GM12892 (cell line): ENCODE measurements at places on chromosomes 4 and X.
A peak's percentile ranks its signal among the peaks of the same experiment; 100 is the strongest.

GRCh38 chr4:57109411-57109846 lies 756 bp downstream of the IGFBP7 start:
- no peak for DNase-seq

DNA sequence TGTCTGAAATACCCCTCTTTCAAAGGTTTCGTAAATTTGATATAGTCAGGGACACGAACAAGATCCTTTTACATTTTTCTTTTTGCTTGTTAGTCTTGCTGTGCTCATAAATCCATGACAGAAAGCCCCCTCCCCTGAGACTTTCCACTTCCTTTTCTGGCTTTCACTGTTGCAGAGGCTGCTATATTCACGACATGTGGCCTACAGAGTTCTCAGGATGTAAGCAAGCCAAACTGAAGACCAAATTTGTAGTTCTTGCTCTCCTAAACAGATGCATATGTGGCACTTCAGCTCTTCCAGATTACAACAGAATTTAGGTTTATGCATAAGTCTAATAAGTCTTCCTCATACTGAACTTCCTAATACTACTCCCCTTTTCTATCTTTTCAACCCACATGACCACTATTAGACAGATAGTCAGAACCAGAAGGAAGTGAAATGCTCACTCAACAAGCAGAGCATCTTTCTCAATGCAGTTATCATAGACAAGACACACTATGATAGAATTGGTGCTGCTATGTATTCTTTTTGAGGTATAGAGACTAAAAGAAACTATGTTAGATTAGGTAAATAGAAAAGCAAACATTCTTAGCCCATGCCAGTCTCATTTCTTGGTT lies 15.0 kb downstream of the BTK start:
- no peak for DNase-seq

DNA sequence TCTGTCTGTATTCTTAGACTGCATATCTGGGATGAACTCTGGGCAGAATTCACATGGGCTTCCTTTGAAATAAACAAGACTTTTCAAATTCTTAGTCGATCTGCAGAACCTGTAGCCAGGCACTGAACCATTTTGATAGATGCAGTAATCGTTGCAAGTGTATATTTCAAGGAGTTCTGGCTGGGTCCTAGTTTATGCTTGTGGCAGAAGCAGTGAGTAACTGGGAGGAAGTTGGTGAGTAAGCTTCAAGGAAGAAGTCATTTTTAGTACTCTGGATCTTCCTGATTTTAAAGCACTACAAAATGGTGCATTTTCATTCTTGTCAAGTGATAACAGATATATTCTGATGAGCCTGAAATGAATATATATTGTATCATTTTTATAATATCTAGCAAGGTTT lies 9.5 kb downstream of the HPRT1 start:
- no peak for DNase-seq

DNA sequence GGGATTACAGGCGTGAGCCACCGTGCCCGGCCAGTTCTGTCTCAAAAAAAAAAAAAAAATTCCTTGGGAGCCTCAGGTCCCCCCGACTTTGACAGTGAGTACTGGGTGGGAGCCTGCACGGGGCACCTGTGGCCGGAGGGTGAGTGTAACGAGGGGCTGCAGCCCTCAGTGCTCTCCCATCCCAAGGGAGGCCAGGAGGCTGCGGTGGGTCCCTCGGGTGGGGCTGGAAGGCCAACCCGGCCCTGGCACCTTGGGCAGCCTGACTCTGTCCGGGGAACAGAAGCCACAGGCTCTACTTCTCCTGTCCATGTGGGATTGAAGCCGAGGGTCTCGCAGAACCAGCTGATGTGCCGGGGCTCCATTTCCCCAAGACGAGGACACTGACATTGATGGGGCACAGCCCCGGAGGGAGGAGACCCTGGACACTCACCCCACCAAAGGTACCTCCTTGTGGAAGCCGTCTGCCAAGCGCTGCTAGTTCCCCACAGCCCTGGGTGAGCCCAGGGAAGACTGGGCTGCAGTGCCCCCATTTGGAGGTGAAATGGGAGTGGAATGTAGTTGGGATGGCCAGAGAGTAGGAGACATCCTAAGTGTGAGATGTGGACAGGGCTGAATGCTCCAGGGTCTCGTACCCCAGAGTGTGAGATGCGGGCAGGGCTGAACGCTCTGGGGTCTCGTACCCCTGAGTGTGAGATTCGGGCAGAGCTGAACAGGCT lies 2.3 kb upstream of the SLC26A1 start:
- DNase-seq = no peak

GRCh38 chr4:110970642-110971041 lies 347.8 kb upstream of the PITX2 start:
- DNase-seq = no peak

DNA sequence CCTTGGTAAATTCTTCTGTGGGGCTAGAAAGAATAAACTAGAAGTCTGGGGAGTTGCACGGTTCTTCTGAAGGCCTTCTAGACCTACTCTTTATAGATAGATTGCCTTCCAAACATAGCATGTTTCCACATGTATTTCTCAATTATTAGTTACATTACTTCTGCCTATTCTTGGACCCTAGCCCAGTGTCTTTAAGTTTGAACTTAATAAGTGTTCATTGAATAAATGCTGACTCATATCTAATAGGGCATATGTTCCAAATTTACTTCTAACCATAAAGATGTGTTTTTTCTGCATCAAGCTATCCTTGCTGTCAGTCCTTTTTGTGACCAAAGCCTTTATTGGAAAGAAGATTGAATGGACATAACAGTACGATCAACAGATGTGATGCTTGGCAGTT lies 503.6 kb upstream of the ZFP42 start:
- no peak for DNase-seq

DNA sequence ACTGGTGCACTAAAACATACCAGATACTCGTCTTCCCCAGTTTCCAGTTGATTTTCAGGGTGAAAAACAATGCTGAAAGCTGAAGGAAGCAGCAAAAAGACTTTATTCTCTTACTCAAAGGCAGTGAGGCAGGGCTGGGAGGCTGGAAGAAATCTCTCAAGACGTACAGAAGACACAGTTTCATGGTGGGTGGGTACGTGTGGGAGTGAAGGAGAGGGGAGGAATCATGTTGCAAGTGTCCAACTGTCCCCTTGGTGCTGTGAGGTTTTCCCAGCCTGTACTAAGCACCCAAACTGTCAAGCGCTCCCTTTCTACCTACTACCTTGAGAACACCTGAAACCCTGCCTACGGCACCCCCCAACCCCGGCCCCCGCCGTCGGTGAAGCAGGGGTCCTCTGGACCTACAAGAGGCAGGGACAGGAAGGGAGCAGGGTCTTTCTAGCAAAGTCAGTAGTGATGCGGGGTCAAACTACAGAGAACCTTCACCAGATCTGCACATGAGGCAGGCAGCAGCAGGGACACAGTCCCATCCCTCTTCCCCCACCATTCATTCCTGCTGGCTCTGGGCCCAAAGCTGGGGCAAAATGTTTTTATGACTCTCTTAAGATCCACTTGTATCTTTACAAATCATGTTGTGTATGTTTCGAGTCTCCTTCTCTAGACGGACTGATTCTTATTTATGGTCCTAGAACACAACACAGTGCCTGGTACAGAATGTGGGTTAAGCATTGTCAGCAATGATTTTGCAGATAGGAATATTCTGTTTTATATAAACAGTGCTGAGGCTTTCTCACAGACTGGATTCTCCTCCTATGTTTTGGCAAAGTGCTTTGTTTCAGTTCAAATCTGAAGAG lies 2.4 kb upstream of the SETD7 start:
- DNase-seq = no peak

GRCh38 chr4:1317177-1318045 lies 27.7 kb downstream of the MAEA start:
- no peak for DNase-seq

DNA sequence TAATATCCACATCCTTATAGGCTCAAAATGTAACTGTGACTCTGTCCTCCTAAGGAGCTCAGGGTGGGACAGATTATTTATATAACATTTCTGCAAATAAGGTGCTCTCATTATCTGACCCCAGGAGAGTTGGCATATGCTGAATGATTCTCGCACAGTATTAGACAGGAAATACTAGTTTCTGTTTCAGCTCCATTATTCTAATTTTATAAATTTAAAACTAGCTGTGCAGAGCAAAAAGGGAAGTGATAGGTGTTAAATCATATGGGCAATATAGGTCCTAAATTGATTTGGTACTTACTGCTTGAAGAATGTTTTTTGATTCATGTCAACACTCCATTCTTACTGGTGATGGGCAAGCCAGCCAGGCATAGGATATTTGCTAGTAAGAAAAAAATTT lies 141.5 kb downstream of the GLRA2 start:
- no peak for DNase-seq

DNA sequence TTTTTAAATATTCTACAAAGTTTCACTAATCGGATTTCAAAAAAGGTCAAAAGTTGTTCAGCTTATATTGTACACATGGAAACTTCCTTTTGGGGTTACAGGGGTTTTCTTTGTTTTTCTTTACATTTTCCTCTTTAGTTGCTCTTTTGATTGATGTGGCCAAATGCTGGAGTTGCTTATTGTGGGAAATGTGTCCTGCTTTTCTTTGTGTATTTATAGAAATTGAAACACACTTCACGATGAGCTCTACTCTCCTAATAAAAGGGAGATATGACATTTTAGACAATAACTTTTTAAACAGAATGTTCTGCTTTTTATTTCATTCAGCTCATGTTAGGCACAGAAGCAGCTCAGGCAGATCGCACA lies 50.7 kb upstream of the SPRY1 start:
- DNase-seq = no peak

DNA sequence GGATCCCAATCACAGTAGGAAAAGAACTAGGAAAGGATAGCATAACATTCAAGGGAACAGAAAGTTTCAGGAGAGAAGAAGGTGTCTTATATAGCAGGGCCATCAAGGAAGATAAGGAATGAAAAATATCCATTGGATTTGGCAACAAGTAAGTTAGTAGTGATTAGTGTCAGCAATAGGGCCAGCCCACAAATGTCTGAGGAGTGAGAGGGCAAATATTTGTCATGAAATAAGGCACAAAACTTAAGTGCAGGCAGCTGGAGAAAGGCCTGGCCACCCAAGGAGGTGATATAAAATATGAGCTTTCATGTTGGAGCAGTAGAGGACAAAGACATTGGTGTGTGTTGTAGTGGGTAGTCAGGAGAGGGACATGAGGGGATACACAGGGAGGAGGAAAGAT lies 132.1 kb downstream of the COL4A6 start:
- no peak for DNase-seq

- no peak for DNase-seq
Measured at GRCh38 chr4:67685532-67685859, 15.5 kb downstream of the UBA6 start.

- peak; percentile 13 for DNase-seq
Measured at GRCh38 chrX:112642349-112642748, 37.4 kb downstream of the LHFPL1 start.

GRCh38 chr4:113878668-113879067 lies 100.8 kb downstream of the ARSJ start:
- DNase-seq = no peak

DNA sequence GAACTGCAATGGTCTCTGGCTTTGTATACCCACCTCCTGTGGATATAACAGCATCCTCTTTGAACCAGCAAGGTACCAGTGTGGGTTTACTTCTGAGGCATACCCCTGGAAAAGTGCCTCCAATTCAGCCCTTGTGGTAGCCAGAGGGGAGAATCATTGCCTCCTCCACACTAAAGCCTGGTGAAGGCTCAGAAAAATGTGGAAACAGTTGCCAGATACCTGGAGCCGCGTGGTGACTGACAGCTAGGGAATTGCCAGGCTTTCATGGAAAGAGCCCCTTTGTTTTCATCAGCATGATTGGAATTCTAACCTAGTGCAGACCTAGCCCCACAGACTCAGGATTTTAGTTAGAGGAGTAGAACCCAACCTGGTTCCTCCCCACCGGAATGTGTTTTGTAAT lies 168.6 kb upstream of the KLF3 start:
- DNase-seq = no peak

DNA sequence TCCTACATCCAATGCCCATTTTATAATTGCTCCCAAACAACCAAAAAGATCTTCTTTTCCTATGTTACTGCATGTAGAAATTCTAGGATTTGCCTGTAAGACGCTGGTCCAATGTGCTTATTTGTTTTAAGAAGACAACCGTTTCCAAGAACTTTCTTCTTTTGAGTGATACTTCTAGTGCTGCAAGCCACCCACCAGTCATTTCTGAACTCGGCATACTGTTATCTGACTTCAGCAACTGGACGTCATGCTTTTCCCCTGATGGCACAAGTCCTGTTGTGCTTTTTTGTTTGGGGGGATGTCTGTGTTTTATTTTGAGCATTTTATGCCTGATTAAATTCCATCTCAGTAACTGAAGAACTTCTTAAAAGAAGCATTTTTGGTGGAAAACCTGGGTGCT lies 16.0 kb upstream of the RAP1GDS1 start:
- DNase-seq = no peak

GRCh38 chr4:47525154-47525819 lies 40.2 kb downstream of the ATP10D start:
- DNase-seq = no peak

DNA sequence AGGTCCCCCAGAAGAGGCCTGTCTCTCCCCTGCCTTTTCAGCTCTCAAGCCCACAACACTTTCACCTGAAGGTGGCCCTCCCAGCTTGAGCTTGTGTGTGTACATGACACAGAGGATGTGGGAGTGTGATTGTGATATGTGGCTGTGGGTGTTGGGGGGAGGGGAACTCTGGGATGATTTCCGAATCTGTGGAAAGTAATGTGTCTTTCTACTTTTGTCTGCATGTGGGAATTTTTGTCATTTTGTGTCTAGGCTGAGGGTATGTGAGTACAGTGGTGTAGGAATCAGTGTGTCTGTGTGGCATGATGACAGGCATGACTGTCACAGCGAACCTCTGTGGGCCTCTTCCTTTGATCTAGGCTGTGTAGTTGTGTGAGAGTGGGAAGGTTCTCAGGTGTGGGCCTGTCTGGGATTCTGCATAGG lies 6.4 kb downstream of the SYP start:
- no peak for DNase-seq

DNA sequence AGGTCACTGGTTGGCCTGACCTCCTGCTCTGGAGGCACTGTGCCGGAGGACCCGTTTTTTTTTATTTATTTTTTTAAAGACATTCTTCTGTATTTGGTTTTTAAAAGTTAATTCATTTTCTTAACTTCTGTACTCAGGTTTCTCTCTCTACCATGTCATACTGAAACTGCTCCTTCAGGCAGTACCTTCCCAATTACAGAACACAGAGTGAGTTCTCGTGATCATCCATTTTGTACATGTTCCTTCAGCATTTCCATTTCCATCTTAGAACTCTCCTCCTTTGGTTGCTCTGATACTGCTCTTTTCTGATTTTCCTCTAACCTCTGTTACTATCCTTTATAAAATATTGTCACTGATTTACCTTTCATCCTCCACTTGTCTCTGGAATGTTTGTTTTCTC lies 17.9 kb downstream of the UBE2K start:
- no peak for DNase-seq

DNA sequence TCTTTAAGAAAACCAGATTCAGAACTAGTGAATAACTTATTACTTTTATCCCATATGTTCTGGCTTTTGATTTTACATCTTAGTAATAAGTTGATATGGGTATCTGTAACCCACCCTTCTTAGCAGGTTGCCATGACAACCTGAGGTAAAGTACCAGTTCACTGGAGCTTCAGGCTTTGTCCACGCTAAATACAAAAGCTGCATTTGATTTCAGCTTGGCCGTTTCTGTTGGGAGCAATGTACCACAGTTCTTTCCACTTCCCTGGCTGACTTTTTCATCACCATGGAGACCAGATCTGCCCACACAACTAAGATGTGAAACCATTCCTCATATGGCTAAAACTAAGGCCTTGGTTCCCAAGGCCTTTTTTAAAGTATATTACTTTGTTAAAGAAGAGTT lies 26.1 kb downstream of the KLHL34 start:
- DNase-seq = no peak

GRCh38 chrX:21802054-21802670 lies 37.3 kb upstream of the MBTPS2 start:
- no peak for DNase-seq

GRCh38 chr4:47071901-47072341 lies 40.6 kb downstream of the GABRB1 start:
- no peak for DNase-seq
